NCI-H446 treated with DMSO at 0.1 percent for 48 hours (cell line): ENCODE measurements at places on chromosomes 16 and 17.

DNA sequence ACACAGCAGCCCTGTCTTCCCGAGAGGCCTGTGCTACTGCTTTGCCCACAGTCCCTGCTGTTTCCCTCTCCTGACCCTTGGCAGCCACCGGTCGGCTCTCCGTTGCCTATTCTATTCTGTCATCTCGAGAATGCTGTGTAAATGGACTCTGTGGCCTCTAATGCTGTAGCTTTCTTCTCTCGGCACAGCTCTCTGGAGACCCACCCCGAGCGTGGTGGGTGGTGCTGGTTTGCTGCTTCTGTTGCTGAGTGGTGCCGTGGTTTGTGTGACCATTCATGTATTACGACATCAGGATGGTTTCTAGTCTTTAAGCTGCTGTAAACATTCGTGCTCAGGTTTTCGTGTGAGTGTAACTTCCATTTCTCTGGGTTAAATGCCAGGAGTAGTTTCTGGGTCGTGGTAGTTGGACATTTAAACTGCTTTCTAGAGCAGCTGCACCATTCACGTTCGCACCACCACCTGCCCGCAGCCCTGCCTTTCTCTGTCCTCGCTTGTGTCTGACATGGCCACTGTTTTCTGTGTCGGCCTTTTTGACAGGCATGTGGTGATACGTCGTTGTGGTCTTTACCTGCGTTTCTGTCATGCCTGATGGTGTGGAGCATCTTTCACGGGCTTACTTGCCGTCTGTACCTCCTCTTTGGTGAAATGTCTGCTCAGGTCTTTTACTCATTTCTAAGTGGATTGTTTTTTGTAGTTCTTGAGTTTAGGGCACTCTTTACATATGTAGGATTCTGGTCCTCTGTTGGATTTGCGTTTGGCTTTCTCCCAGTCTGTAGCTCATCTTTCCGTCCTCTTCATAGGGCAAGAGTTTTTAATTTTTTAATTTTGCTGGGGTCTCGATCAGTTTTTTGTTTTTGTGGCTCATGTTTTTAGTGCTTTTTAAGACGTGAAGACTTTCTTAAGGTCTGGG is 47.7 kb upstream of the ZNF750 start:
- DNase-seq: no peak

- peak; percentile 9 for DNase-seq
Measured at GRCh38 chr17:2262135-2262587, 41.4 kb downstream of the SMG6 start.

DNA sequence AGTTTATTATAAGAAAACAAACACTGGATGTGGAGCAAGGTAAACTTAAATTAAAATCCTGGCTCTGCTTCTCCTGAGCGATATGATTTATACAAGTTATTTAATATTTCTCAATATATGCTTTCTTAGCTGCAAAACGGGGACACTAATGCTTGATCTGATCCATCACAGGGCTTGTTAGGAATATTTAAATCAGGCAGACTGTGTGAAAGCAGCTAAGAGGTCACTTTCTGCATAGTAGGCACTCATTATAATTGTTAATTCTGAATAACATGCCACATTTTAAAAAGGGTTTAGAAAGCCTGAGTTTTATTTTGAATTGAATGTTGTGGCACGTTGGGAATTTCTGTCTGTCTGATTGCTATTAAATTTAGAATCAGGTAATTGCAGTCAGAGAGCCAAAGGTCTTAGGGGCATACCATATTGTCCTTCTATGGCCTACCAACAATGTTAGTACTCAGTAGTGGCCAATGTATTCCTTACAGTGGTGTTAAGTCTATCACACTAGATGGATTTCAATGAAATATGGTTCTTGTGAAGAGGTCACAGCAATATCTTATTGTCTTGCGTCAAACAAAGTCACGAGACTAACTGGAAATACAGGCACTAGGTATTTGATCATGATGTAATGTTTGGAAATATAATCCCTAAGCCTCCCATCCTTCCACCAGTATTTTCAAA is 890.0 kb upstream of the CDH8 start:
- DNase-seq: no peak

DNA sequence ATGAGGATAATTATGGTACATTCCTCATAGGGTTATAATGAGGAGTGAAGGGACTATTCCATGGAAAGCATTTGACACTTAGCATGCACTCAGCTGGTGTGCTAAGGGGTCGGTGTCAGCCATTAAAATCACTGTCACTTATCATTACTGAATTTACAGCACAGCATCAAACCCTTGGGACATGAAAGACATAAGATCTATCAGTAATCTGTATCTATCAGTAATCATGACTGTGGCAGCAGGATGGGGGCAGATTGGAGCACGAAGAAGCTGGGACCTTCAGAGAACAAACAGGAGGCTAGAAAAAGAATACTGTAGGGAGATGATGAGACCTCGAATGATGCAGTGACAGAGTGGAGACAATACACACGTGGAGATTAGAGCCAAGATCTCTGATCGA is 73.5 kb upstream of the CLEC3A start:
- no peak for DNase-seq

DNA sequence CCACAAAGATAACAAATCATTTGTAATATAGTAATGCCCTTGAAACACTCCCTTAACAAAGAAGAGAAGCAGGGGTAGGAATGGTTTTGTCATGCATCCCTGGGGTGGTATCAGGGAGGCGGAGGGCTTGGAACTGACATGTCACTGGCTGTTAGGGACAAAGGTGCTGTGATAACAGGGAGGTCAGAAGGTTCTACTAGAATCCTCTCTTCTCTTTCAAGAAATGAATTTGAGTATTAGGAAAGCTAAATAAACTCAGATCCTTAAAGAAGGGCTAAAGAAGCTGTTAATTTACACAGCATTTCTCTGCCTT is 65.4 kb upstream of the ADAMTS18 start:
- no peak for DNase-seq
